ENCODE measurements at places on chromosomes 3 and 15. TPM values are rescaled to one million over a fixed set of nuclear protein-coding genes. Genes with fewer than 3 reads are reported as not detected.

GRCh38 chr15:25859838-25860645 is 3.1 kb downstream of the ATP10A start:
- DNase-seq = no peak

Gene GAP43
- 4.7 TPM for total RNA-seq

Gene GOLGA8A
- total RNA-seq = 14.8 TPM

Gene POTEB3
- not detected for total RNA-seq

- DNase-seq = no peak
Measured at GRCh38 chr3:9007213-9007612, 43.9 kb upstream of the RAD18 start.

Gene GOLGA8O
- total RNA-seq = not detected

- no peak for DNase-seq
Measured at GRCh38 chr3:38090453-38090852, 46.5 kb downstream of the ACAA1 start.

DNA sequence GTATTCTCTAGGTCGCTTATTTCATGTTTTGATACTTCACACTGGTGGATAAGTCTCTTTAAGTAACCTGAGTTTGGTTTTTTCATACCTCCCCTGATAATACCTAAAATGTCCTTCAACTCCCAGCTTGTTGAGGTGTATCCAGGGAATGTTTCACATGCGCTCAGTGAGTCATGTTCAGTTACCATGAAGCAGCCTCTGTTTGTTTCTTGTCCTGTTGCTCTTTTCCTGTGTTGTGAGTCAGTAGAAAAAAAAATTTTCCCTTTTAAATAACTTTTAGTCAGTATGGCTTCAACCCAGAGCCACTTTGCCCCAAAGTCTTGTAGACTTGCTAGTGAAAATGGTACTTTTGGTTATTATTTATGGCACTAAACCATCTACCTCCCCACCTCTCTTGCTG is 278.4 kb upstream of the ZPLD1 start:
- no peak for DNase-seq

GRCh38 chr3:175103298-175103697 is 244.2 kb downstream of the NAALADL2 start:
- no peak for DNase-seq

DNA sequence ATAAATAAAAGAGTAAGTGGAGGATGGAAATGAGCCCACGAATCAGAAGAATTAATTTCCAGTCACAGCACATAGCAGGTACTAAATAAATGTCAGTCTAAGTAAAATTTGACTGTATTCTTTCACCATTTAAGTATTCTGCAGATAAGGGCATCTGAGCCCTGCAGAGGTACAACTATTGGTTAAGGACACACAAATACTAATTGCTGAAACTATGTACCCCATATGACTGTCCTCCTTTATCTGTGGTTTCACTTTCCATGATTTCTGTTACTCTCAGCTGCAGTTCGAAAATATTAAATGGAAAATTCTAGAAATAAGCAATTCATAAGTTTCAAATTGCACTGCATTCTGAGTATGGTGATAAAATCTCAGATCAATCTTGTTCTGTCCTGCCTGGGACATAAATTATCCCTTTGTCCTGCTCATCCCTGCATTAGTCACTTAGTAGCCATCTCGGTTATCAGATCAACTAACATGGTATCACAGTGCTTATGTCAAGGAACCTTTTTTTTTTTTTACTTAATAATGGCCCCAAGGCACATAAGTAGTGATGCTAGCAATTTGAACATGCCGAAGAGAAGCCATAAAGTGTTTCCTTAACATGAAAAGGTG is 95.1 kb downstream of the LSAMP start:
- no peak for DNase-seq

DNA sequence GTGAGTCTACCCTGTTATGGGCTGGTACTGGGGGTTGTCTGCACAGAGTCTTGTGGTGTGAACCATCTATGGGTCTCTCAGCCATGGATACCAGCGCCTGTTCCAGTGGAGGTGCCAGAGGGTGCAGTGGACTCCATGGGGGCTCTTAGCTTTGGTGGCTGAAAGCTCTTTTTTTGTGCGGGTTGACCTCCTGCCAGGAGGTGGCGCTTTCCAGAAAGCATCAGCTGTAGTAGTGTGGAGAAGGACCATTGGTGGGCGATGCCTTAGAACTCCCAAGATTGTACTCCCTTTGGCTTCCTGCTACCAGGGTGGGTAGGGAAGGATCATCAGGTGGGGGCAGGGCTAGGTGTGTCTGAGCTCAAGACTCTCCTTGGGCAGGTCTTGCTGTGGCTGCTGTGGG is 602.6 kb downstream of the RSL24D1 start:
- no peak for DNase-seq

Gene MED12L
- 0.37 TPM for total RNA-seq

- DNase-seq = no peak
Measured at GRCh38 chr3:113252553-113252952, 41.2 kb downstream of the BOC start.

Gene SNX22
- 4.7 TPM for total RNA-seq
